Activated CD8-positive, alpha-beta T cell treated with anti-CD3 and anti-CD28 coated beads, Interleukin-2, amount 10 ng/mL, durations not matched to agents 7 days and 5 days (primary cell): ENCODE measurements at places on chromosomes 2 and 18. TPM values are rescaled to one million over a fixed set of nuclear protein-coding genes. Genes with fewer than 3 reads are reported as not detected.

DNA sequence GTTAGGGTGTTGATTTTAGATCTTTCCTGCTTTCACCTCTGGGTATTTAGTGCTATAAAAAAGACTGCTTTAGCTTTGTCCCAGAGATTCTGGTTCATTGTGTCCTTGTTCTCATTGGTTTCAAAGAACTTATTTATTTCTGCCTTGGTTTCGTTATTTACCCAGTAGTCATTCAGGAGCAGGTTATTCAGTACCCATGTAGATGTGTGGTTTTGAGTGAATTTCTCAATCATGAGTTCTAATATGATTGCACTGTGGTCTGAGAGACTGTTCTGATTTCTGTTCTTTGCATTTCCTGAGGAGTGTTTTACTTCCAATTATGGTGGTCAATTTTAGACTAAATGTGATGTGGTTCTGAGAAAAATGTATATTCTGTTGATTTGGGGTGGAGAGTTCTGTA is 167.1 kb upstream of the KYNU start:
- no peak overlapping the region for H3K27ac ChIP-seq
- DNase-seq = no peak
- H3K36me3 ChIP-seq = no peaks in the 10 kb centered on the region
- no peak overlapping the region for H3K4me3 ChIP-seq
- no peaks in the 10 kb centered on the region for H3K27me3 ChIP-seq

DNA sequence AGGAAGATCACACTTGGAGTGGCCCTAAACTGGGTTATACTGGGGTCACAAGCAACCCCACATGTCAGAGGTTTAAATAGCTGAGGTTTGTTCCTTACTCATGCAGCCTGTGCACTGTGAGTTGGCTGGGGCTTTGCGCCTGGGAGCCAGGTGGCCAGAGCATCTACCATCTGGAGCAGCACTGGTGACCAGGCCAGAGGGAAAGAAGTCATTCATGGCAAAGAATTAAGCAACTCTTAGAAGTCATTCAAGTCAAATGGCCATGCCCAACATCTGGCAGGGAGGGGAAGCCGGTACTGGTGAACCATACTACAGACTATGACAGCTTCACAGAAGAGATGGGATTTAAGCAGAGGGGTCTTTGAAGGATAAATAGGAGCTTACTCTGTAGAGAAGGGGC is 90.7 kb downstream of the POLR1A start:
- H3K27me3 ChIP-seq = no peaks in the 10 kb centered on the region
- no peak for DNase-seq
- H3K4me1 ChIP-seq = peaks cover 17% of the 10 kb centered on the region
- H3K4me3 ChIP-seq = no peak overlapping the region

GRCh38 chr2:76280686-76281085 is 570.0 kb upstream of the GCFC2 start:
- no peak for DNase-seq
- H3K4me3 ChIP-seq = no peak overlapping the region
- no peaks in the 10 kb centered on the region for H3K27me3 ChIP-seq

DNA sequence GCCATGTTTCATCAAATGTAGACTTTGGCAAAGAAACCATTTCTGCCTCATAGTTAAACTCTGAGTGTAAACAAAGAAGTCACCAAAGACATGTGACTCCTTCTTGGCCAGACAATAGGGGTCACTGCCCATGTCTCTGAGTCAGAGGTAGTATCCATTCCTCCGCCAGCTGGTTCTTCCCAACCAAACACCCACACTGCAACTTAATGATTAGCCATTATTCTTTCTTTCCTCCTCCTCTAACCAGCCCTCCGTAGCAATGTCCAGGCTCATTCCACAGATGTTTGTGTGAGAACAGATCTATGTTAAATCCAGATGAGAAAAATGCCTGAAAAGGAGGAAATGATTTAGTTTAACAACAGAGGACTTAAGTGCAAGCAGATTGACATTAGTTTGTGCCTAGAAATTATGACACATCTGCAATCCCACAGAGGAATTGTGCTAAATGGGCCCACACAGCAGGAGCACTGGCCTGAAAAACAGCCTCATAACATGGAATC is 127.9 kb upstream of the SH3BP4 start:
- no peaks in the 10 kb centered on the region for H3K27me3 ChIP-seq
- no peak overlapping the region for H3K27ac ChIP-seq
- no peaks in the 10 kb centered on the region for H3K4me1 ChIP-seq
- DNase-seq = no peak

GRCh38 chr18:25798046-25798445 is 292.4 kb downstream of the SS18 start:
- no peaks in the 10 kb centered on the region for H3K36me3 ChIP-seq
- H3K4me1 ChIP-seq = no peaks in the 10 kb centered on the region
- no peaks in the 10 kb centered on the region for H3K27me3 ChIP-seq
- no peak overlapping the region for H3K27ac ChIP-seq

DNA sequence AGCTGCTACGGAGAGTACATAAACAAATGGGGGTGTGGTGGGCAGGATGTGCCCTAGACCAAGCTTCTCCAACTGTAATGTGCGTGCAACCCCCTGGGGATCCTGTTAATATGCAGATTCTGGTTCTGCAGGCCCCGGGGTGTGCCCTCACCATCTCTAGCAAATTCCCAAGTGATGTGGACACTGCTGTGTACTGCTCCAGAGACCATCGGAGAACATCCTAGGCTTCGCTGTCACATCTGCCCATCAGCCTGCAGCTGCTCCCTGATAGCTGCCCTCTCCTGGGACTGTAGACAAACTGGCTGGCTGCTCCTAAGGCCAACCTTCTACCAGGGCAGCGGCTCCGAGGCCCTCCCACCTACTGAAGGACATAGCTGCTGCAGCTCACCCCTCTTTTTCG is 3.2 kb downstream of the HS1BP3 start:
- H3K27ac ChIP-seq = no peak overlapping the region
- H3K4me1 ChIP-seq = peaks cover 19% of the 10 kb centered on the region
- no peaks in the 10 kb centered on the region for H3K36me3 ChIP-seq
- H3K27me3 ChIP-seq = no peaks in the 10 kb centered on the region
- no peak for DNase-seq

DNA sequence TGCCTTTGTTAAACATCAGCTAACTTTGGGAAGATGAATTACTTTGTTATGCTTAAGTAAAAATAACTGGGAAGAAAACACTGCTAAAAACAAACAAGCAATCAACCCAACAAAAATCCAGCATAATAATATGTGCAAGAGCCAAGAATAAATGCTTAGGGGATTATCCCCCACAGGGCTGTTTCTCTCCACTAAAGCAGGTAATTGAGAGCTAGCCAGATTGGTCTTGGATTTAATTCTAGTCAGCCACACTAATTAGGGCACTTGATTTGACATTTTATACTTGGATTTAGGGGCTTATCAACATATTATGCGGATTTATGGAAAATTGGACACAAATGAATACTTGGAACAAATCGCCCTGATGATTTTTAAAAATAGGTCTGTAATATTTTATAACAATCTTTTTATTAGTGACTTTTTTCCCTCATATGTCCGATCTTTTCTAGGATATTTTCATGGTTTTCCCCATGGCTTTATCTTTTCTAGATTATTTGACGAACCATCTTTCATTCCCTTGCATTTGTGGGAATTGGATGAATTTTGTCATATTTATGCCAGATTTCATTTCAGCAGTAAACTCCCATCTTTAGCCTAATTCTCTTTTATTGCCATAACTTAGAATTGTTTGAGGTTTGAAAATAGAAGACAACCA is 199.1 kb upstream of the NXPH2 start:
- DNase-seq = no peak
- H3K36me3 ChIP-seq = no peaks in the 10 kb centered on the region
- H3K27me3 ChIP-seq = no peaks in the 10 kb centered on the region
- H3K27ac ChIP-seq = no peak overlapping the region
- H3K4me1 ChIP-seq = no peaks in the 10 kb centered on the region
- no peak overlapping the region for H3K4me3 ChIP-seq

- H3K36me3 ChIP-seq = peaks cover 58% of the 10 kb centered on the region
- peaks cover 9% of the 10 kb centered on the region for H3K4me1 ChIP-seq
- no peak overlapping the region for H3K27ac ChIP-seq
- DNase-seq = no peak
- H3K27me3 ChIP-seq = no peaks in the 10 kb centered on the region
- no peak overlapping the region for H3K4me3 ChIP-seq
These were observed 10.6 kb downstream of the HSBP1L1 start for GRCh38 chr18:79975043-79975442.

DNA sequence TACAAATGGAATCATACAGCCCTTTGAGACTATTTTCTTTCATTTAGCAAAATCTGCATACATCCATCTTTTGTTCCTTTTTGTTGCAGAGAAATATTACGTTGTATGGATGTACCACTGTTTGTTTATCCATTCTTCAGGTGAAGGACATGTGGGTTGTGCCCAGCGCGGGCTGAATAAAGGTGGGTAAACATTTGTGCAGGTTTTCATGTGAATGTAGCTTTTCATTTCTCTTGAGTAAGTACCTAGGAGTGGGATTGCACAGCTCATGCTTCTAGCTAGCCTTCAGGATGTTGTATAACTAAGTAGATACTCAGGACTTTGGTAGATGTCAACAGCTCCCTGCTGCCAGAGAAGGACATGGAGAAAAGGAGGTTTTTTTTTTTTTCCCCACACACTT is 50.6 kb upstream of the SPRED2 start:
- no peak overlapping the region for H3K4me3 ChIP-seq
- no peaks in the 10 kb centered on the region for H3K36me3 ChIP-seq
- H3K27me3 ChIP-seq = peaks cover 5% of the 10 kb centered on the region
- no peak for DNase-seq
- no peak overlapping the region for H3K27ac ChIP-seq
- no peaks in the 10 kb centered on the region for H3K4me1 ChIP-seq

DNA sequence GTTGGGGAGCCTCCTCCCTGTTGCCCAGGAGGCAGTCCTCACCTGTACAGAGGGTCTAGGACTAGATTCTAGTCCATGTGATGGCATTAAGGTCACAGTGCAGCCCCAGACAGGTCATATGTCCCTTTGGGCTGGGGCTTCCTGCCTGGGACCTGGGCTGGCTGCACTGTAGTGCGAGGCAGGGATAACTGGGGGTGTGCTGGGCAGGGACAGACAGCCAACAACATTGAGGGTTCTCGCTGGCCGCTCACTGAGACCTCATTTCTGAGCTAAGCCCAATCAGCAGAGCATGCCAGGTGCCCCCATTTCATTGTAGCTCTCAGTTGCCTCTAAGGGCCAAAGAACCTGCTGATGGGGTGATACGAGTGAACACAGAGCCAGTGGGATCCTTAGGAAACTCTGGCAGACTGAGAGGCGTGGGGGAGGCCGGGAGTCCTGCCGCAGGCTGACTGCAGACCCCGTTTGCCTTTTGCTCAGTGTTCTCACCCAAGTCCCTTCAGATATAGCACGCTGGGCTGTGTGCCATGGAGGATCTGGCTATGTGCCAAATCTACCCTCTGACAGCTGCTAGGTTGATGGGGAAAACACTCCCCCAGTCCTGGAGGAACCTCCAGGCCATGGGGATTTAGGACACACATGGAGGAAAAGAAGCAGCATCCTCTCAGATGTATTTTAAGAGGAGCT is 51.9 kb downstream of the DYSF start:
- no peaks in the 10 kb centered on the region for H3K27me3 ChIP-seq
- H3K36me3 ChIP-seq = no peaks in the 10 kb centered on the region
- H3K27ac ChIP-seq = no peak overlapping the region

- H3K4me1 ChIP-seq = peaks cover 5% of the 10 kb centered on the region
- no peaks in the 10 kb centered on the region for H3K36me3 ChIP-seq
- H3K4me3 ChIP-seq = peak overlapping the region; percentile 25
- no peak for DNase-seq
These were observed 1.0 kb downstream of the AGAP1 start for GRCh38 chr2:235494716-235495372.

DNA sequence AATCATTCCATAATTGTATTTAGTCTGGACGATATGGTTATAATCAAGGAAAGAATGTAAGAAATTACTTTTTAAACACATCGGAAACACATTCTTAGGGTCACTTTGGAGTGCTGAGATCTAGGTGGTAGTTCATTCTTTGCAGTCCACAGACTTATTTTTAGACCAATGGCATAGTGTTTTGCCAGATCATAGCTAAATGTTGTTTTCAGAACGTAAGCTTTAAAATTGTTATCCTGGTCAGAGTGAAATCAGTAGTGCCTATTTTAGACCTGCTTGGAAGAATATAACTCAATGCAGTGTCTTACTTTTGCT is 4.3 kb downstream of the MYL12A start:
- H3K4me3 ChIP-seq = peak overlapping the region; percentile 71
- peaks cover 59% of the 10 kb centered on the region for H3K4me1 ChIP-seq
- peak overlapping the region; percentile 54 for H3K27ac ChIP-seq
- no peaks in the 10 kb centered on the region for H3K27me3 ChIP-seq
- H3K36me3 ChIP-seq = peaks cover 85% of the 10 kb centered on the region
- no peak for DNase-seq

DNA sequence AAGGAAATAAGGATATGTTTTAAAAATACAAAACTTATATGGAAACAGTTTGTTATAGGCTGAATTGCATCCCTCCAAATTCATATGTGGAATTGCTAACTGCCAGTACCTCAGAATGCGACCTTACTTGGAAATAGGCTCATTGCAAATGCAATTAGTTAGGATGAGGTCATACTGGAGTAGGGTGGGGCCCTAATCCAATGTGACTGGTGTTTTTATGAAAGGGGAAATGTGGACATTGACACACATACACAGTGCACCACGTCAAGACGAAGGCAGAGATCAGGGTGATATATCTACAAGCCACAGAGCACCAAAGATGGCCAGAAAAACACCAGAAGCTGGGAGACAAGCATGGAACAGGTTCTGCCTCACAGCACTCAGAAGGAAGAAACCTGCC is 494.2 kb downstream of the TSN start:
- H3K4me1 ChIP-seq = no peaks in the 10 kb centered on the region
- no peak overlapping the region for H3K4me3 ChIP-seq
- DNase-seq = no peak
- H3K36me3 ChIP-seq = no peaks in the 10 kb centered on the region

- no peak overlapping the region for H3K4me3 ChIP-seq
- H3K4me1 ChIP-seq = no peaks in the 10 kb centered on the region
- H3K27me3 ChIP-seq = no peaks in the 10 kb centered on the region
These were observed 425.8 kb upstream of the MYT1L start for GRCh38 chr2:2756886-2757285.

DNA sequence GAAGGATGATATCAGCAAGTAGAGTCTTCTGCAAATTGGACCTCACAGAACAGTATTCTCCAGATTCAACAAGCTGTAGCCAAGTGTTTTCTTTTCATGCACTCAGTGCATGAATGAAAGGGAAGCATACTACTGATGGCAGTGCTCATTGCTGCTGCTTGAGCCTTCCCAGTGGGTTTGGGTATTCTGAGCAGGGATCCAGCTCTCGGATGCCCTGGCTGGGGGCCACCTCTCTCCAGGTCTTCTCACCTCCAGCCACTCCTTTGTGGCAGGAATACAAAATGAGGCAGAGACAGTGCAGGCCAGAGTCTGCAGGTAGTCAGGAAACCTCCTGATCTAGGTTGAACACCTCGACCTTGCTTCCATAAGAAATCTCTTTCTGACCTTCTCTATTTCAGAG is 390.4 kb upstream of the CELF4 start:
- no peaks in the 10 kb centered on the region for H3K36me3 ChIP-seq
- no peak for DNase-seq
- no peaks in the 10 kb centered on the region for H3K27me3 ChIP-seq
- H3K4me3 ChIP-seq = no peak overlapping the region
- H3K4me1 ChIP-seq = no peaks in the 10 kb centered on the region

ABCG8 gene
- not detected for total RNA-seq

CDH20 gene
- not detected for total RNA-seq

SERPINB13 gene
- not detected for total RNA-seq

CMPK2 gene
- total RNA-seq = 84.0 TPM

CABLES1 gene
- total RNA-seq = 2.7 TPM

LYPD6B gene
- total RNA-seq = not detected

GCG gene
- total RNA-seq = not detected

CLEC4F gene
- total RNA-seq = not detected

VAMP8 gene
- total RNA-seq = 141 TPM

SPTBN1 gene
- total RNA-seq = 140 TPM

RAX gene
- total RNA-seq = not detected
